Stimulated activated CD4-positive, alpha-beta T cell treated with anti-CD3 and anti-CD28 coated beads, TNF-alpha, amount 100 ng/mL, for 24 hours (primary cell): ENCODE measurements at places on chromosomes 12 and 14.

GRCh38 chr14:94426526-94426925, 26.1 kb downstream of the SERPINA11 start:
- no peak for DNase-seq

- no peak for DNase-seq
These were observed 112.0 kb downstream of the GPHN start for GRCh38 chr14:66619952-66620351.

DNA sequence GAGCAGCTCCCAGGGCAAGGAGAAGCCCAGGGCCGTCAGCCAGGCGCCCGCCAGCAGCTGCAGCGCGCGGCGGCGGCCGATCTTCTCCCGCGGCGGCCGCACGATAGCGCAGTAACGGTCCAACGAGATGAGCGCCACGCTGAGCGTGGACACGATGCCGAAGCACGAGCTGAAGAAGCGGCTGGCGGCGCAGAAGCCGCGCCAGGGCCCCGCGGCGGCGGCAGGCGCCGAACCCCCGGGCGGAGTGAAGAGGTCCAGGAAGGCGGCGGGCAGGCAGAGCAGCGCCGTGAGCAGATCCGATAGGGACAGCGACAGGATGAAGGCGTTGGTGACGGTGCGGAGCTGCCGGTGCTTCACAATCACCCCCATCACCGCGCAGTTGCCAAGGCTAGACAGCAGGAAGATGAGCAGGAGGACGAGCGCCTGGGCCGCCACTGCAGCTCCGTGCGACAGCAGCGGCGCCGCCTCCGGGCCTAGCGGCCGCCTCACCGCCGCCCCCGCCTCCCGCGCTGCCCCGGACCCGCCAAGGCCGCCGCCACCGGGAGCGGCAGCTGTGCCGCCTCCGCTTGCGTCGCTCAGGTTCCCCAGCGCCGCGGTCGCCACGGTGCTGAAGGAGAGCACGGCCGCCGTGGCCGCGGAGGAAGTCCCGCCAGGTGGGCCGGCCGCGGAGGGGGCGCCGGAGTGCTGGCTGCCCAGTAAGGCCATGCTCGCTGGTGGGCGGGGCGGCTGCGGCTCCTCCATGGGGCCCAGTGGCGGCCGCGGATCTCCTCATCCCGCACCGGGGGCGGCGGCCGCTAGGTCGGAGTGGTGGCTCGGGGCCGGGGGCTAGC, 479 bp downstream of the GPR135 start:
- peak; percentile 11 for DNase-seq

GRCh38 chr12:130433411-130433810, 95.7 kb downstream of the PIWIL1 start:
- DNase-seq, result no peak

DNA sequence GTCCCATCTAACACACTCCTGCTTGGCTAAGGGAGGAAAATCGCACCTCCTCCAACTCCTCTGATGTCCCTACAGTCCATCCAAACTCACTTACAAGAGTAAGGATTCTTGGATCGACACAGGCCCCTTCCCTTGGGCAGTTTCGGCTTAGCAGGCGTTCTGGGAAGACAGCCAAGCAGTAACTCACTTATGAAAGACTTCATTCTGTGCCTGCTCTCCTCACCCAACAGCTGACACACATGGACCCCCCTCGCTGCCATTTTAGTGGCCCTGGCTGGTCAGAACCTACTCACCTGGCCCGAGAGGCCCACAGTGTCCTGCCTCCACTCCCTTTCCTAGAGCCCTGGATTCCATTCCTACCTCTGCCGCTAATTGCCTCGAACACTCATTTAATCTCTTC, 52.3 kb upstream of the BCL2L14 start:
- DNase-seq, result no peak

DNA sequence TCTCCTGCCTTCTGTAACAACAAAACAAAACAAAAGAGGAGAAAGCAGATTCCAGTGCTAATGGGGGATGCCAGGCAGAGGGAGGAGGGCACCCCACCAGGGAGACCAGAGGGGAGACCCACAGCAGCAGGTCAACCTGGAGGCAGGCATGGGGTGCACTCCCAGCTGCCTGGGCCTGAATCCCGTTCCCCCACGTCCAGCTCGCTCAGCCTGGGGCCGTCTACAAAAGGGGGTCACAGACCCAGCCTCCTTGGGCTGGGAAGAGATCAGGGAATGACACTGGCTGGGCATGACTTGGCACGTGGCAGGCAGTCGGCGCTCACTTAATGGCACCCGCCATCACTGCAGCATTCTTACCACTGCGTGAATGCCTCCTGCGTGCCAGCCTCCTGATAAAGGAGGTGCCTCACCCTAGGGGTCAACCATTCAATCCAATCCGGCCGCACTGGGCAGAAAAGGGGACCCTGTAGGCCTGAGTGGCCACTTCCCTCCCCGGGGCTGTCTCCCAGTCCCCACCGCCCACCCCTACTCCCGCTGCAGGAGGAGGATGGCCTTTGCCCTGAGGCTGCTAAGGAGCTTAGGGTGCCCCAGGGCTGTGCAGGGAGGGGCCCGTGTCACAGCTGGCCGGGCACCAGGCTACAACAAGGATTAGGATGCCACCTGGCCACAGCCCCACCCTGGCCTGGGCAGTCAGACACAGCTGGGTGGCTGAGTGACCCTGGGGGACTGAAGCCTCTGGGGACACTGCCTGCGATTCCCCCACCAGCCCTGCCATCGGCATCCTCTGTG, 87.5 kb downstream of the NCOR2 start:
- DNase-seq, result no peak

- DNase-seq, result peak; percentile 81
These were observed at the start of gene SMARCD1 for GRCh38 chr12:50084775-50085614. TSS of gene SMARCD1 (plus strand) at chr12:50085342. CDS start at chr12:50085370, 28 bp downstream.

- DNase-seq, result no peak
These were observed 253.9 kb downstream of the FOXN3 start for GRCh38 chr14:89163031-89163636.

DNA sequence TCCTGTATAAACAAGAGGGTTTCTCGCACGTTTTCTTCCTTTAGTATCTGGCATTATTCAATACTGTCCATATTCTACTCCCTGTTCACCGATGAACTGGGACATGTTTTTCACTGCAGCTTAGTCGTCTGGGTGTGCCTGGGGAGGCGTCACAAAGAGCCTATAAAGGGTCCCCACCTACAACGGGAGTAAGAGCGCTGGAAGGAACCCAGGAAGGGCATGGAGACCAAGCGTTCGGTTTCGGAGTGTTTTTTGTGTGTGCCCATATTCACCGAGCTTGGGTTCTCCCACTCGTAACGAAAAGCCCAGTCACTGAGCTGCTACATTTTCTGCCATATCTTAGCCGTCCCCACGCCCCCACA, 592 bp upstream of the USP15 start:
- no peak for DNase-seq

- no peak for DNase-seq
These were observed 100.7 kb downstream of the LRRK2 start for GRCh38 chr12:40325349-40325960.

- DNase-seq, result no peak
These were observed 324 bp upstream of the HOXC9 start for GRCh38 chr12:53999559-54000115.

GRCh38 chr12:65720136-65721130, 103.8 kb upstream of the HMGA2 start:
- no peak for DNase-seq

DNA sequence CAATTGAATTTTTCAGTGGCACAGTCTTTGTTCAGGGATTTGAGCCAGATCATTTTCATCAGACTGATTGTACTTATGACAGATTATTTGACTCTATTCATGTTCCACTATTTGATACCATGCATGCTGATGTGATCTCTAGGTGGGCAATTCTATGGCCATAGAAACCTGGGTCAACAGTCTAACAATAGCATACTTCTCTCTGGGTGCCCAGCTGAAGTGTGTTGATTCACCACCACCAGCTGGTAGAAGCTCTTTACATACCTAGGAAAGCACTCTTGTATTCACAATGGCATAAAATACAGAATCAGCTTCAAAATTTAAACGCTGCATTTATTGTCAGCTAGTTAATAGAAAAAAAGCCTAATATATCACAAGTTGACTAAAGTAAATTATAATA, 90.2 kb upstream of the TMTC2 start:
- no peak for DNase-seq

DNA sequence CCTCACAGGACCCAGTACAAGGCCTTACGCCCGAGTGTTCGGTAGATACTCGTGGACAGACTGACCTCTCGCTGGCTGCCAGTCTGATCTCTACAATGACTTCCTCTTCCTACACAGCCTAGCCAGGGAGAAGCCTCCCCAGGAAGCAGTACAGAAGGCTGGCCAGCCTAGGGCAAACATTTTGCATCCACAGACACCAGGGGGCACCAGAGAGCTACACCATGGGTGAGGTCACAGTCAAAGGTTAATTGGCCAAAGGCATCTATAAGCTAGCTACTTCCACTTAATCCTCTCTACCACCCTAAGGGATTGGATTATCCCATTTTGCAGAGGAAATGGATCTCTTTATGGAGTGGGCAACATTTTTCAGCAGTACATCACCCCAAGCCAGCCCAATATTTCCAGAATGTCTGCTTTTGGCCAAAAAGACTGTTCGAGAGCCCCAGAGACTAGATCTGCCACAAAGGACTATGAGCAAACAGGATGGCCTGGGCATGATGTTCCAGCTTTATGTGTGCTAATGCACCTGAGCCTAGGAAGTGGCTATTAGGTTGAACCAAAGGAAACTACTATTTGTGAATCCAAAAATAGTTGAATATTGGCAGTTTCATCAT, 14.6 kb upstream of the PNMA1 start:
- DNase-seq, result peak; percentile 82

DNA sequence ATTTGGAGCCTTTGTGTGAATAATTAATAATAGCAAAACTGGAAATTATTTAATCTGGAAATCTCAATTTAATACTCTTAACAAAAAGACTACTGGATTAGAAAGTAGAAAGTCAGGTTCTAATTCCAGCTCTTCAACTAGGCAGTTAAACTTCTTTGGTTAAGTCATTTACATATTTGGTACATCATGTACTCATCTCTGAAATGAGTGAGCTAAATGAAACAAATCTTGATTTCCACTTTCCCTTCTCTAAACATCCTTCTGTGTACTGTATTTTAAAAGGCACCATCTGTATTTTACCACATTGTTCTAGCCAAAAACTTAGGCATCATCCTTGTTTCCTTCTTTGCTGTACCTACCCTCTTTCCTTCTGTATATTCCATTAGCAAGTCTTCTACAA, 26.9 kb downstream of the CRADD start:
- DNase-seq, result no peak

- no peak for DNase-seq
These were observed 1251.0 kb upstream of the USP15 start for GRCh38 chr12:61009192-61009591.

DNA sequence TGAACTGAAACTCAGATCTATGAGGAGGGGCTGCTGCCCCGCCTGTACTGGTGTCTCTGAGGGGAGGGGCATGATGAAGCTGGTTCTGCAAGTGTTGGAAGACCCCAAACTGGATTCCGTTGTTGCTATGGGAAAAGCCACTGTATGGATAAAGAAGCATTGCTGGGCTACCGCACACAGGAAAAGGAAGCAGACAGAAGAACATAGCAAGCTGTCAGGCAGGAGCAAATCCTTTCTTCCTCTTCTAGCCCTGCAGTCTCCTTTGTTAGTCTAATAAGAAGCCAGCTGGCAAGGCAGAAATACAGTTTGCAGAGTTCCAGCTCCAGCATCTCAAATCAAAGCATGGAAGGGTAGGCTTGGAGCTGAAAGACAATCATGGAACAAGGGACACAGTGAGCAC, 26.3 kb upstream of the NR1H4 start:
- no peak for DNase-seq

GRCh38 chr12:30757316-30757715, 2.6 kb upstream of the CAPRIN2 start:
- DNase-seq, result no peak

DNA sequence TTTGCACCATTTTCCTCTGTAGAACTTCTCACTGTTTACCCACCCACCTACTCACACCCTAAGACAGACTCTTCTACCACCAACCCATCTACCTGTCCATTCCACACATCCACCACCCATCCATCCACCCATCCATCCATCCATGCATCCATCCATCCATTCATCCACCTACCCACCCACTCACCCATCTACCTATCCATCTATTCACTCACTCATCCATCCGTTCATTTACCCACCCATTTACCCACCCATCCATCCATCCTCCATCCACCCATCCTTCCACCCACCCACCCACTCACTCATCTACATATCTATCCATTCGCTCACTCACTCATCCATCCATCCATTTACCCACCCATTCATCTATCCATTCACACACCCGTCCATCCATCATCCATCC, 15.1 kb downstream of the PLBD2 start:
- no peak for DNase-seq

DNA sequence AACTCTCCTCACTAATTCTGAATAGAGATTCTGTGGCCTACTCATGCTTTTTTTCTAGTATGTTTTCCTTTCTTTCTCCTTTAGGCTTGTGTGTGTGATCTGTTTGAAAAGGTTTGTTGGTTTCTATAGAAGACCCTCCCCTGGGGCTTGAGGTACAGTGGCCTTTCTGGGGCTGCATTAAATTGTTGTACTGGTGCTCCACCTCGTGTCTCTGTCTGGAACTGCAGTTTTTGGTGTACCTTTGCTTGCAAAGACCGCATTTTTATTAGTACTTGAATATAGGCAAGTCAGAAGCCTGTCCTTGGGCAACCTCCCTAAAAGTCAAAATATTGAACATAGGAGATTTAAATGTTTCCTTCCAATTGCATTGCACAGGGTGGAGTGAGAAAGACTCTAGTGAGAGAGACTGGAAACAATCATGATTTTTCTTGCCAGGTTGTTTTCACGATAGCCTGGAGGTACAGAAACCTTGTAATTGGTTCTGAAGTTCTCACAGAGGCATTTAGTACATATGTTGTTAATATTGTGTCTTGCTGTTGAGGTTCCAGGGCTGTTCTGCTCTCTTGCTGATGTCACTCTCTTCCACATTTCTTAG, 39.0 kb downstream of the SLCO1B1 start:
- peak; percentile 7 for DNase-seq

DNA sequence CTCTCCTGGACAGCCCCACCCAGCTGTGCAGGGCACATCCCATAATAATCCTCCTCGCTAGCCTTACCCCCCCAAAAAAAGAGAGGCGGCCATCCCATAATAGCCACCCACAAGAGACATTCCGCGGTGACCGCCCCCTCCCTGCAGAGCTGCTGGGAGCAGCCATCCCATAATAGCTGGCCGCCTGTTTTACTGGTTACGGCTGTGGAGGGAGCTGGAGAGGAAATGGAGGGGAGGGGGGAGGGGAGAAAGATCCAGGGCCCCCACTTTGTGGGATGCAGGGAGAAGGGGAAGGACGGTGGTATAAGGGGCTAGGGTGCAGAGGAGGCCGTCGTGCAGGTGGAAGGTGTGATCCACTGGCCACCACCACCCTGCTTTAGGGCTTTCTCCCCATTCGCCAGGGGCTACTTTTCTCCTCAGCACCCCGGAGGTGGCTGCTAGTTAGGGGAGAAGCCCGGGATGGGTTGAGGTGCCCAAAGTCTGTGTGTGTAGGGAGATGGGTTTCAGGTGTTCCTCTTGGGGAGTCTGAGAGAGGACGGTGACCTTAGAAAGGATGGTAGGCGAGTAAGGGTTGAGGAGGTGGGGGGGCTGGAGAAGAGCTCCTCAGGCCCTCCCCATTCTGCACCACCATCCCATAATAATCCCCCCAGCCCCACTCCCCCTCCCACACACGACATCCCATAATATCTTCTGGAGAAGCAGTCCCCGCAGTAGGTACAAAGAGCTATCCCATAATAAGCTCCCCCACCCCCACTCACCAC, 6.0 kb upstream of the CHD4 start:
- no peak for DNase-seq

GRCh38 chr12:102659200-102659911, 179.0 kb upstream of the IGF1 start:
- no peak for DNase-seq
